ENCODE measurements at places on chromosomes 3 and 15.

- no peaks in the 10 kb centered on the region for H3K36me3 ChIP-seq
- no peaks in the 10 kb centered on the region for H3K4me1 ChIP-seq
Measured at GRCh38 chr3:117322866-117323265, 613.3 kb downstream of the TUSC7 start.

DNA sequence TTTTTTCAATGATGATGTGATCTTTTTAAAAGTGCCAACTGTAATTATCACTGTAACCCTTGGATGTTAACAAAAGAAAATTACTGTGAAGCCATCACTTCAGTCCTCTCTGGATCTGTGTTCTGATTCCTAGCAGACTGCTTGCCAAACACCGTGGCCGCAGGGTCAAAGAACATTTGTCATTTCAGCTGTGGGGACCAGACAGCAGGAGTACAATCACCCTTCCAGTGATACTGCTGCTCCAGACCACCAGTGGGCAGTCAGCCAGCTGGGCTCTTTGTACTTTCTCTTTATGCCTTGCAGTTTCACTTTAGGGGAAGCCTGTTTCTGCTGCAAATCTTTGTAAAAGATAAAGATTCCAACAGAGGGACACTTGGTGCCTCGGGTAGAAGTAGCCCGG, 770.0 kb downstream of the GRM7 start:
- no peaks in the 10 kb centered on the region for H3K4me1 ChIP-seq
- no peak overlapping the region for H3K4me3 ChIP-seq
- no peaks in the 10 kb centered on the region for H3K36me3 ChIP-seq
- no peak overlapping the region for H3K27ac ChIP-seq
- no peaks in the 10 kb centered on the region for H3K27me3 ChIP-seq

- DNase-seq, result no peak
- H3K36me3 ChIP-seq, result no peaks in the 10 kb centered on the region
- H3K27ac ChIP-seq, result no peak overlapping the region
- H3K4me1 ChIP-seq, result no peaks in the 10 kb centered on the region
Measured at GRCh38 chr3:134752761-134753461, 42.1 kb upstream of the EPHB1 start.

- peaks cover 5% of the 10 kb centered on the region for H3K27me3 ChIP-seq
- no peak overlapping the region for H3K27ac ChIP-seq
- no peaks in the 10 kb centered on the region for H3K4me1 ChIP-seq
- no peak for DNase-seq
- H3K4me3 ChIP-seq, result no peak overlapping the region
Measured at GRCh38 chr15:29934251-29934650, 112.0 kb upstream of the TJP1 start.

DNA sequence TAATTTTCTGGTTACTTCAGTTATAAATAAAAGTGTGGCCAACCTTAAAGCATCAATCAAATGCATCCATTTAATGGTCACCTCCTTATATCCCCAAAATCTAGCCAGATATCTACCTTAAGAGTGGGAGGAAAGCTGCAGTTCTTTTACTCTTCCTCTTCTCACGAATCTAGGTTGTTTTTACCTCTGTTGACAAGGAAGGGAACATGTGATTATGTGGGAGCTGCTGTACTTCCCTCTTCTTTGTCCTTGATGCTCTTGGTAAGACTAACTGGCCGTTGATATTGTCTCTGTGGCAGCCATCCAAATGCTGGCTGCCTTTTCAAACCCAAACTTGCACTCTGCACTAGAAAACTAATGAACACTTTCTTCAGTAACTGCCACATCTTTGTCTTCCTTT, 275.3 kb upstream of the CADM2 start:
- H3K27me3 ChIP-seq, result no peaks in the 10 kb centered on the region
- H3K4me3 ChIP-seq, result no peak overlapping the region

GRCh38 chr15:55005679-55006078, 191.1 kb downstream of the RSL24D1 start:
- H3K4me1 ChIP-seq, result no peaks in the 10 kb centered on the region
- no peaks in the 10 kb centered on the region for H3K27me3 ChIP-seq

DNA sequence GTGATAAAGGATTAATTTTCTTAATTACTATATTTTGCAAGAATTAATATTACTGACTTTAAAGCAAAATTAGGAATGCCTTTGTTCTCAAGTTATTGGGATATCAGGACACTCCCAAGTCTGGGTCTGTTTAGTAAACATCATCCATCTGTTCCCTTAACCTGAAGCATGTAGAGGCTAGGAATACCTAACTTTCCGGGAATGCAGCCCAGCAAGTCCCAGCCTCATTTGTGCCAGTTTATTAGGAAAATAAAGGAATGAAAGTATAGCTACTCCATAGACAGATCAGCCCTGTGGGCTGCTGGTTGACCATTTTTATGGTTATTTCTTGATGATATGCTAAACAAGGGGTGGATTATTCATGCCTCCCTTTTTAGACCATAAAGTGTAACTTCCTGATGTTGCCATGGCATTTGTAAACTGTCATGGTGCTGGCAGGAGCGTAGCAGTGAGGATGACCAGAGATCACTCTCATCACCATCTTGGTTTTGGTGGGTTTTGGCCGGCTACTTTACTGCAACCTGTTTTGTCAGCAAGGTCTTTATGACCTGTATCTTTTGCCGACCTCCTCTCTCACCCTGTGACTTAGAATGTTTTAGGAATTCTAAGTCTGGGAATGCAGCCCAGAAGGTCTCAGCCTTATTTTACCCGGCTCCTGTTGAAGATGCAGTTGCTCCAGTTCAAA, 540.2 kb downstream of the NAALADL2 start:
- no peak overlapping the region for H3K27ac ChIP-seq
- H3K27me3 ChIP-seq, result no peaks in the 10 kb centered on the region
- no peaks in the 10 kb centered on the region for H3K4me1 ChIP-seq
- DNase-seq, result no peak

DNA sequence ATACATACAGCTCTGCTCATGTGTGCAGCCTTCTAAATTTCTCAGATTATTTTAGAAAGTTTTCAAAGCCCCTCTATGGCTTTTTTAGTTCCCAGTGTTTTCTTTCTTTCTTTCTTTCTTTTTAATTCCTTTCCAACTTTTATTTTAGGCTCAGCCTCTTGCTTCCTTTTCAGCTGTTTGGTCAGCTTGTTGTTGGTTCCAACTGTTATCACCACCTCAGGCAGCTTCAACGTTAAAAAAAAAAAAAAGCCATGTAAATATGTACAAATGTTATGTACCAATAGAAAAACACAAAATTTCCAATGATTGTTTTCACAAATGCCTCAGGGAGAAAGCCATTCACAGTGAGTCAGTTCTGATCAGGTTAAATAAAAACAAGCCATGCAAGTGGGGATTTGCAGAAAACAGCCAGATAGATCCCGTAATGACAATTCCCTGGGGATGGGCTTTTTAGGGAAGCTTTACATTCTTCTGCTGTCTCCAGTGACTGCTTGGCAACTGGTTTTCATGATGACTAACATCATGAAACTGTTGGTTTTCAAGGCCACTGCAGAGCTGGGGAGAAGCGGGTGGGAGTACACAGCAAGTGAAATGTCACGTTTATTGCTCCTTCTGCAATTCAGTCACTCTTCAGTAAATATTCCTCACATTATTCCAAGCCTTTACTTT, 908.4 kb downstream of the EPHA3 start:
- H3K27me3 ChIP-seq, result no peaks in the 10 kb centered on the region
- no peak for DNase-seq
- no peak overlapping the region for H3K4me3 ChIP-seq

DNA sequence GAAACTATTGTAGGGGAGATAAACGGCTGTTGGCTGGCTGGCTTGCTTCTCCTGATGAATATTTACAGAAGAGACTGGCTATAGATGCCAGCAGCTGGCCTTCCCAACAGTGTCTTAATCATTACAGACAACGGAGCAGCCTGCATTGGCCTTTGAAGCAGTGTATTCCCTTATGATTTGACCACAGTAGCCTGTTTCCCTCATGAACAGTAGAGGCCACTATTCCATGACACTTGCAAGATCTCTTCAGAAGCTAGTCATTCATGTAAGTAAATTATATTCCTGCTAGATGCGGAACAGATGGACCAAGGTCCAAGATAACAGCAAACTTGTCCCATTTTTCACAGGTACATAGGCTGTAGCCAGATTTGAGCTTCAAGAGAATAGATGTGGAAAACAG, 47.3 kb downstream of the TMCO5A start:
- H3K27ac ChIP-seq, result no peak overlapping the region
- no peaks in the 10 kb centered on the region for H3K4me1 ChIP-seq
- no peaks in the 10 kb centered on the region for H3K36me3 ChIP-seq
- H3K27me3 ChIP-seq, result no peaks in the 10 kb centered on the region
- DNase-seq, result no peak

DNA sequence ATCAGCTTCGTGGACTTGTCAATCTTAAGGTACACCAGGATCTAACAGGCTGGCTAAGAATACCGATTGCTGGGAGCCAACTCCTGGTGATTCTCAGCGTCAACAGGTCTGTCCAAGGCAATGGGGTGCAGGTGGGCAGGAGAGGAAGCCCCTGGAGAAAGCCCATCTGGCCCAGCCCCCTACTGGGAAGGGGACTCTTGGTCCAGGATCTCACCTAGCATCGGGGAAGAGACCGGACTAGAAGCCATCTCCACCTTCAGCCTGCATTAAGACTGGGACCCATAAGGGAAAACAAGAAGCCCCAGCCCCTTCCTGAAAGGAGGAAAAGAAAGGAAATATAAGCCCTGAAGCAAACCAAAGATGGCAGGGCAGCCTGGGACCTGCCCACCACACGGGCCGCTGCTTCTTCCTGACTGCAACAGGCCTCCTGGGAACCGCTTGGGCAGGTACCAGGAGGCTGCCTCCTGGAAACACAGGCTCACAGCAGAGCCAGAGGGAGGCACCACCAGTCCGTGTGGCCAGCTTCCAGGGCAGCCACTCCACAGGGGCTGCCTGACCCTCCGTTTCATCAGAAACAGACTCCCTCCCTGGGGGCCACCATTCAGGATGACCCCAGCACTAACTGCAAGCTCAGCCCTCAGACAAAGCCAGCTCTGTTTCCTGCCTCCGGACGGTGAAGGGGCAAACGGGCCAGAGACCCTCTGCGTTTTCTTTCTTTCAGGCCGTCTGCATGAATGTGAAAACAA, 100.2 kb downstream of the LRIG1 start:
- peaks cover 42% of the 10 kb centered on the region for H3K36me3 ChIP-seq
- H3K4me3 ChIP-seq, result no peak overlapping the region
- no peak for DNase-seq
- H3K27ac ChIP-seq, result no peak overlapping the region
- H3K27me3 ChIP-seq, result no peaks in the 10 kb centered on the region

DNA sequence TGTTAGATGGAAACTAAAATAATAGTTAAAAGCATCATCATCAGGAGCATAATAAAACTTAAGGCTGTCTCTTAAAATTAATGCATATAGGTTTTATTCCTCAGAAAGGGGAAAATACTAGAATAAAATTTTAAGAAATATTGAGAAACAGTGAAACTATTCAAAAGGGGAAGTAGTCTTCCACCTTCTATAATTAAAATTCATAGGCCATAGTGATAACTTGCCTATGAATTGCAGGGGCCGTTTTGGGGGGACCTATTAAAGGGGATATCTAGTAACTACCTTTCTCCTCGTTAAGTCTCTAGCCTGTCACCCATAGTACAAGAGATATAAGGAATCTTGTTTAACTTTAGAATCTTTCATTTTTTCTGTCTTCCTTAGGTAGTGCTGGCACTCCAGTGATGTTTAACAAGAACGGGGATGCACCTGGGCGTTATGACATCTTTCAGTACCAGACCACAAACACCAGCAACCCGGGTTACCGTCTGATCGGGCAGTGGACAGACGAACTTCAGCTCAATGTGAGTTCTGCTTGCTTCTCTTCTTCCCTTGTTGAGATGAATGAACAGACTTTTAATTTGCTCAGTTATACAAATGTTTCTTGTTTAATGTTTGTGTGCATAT, 600.4 kb downstream of the GRM7 start:
- no peak overlapping the region for H3K27ac ChIP-seq
- no peak for DNase-seq
- no peaks in the 10 kb centered on the region for H3K27me3 ChIP-seq

- no peak overlapping the region for H3K4me3 ChIP-seq
- no peak overlapping the region for H3K27ac ChIP-seq
- H3K4me1 ChIP-seq, result no peaks in the 10 kb centered on the region
- DNase-seq, result no peak
Measured at GRCh38 chr15:31551323-31551722, 224.7 kb downstream of the KLF13 start.

DNA sequence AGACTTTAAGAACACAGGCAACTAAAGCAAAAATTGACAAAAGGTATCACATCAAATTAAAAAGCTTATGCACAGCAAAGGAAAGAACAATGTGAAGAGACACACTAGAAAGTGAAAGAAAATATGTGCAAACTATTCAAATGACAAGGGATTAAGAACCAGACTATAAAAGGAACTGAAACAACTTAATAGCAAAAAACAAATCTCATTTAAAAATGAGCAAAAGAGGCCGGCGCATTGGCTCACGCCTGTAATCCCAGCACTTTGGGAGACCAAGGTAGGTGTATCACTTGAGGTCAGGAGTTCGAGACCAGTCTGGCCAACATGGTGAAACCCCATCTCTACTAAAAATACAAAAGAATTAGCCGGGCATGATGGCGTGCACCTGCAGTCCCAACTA, 14.4 kb downstream of the NGLY1 start:
- H3K27ac ChIP-seq, result no peak overlapping the region
- peaks cover 9% of the 10 kb centered on the region for H3K4me1 ChIP-seq
- DNase-seq, result no peak
- H3K27me3 ChIP-seq, result no peaks in the 10 kb centered on the region
- peaks cover 53% of the 10 kb centered on the region for H3K36me3 ChIP-seq

GRCh38 chr3:158379517-158379916, 191.5 kb upstream of the MLF1 start:
- H3K36me3 ChIP-seq, result no peaks in the 10 kb centered on the region
- no peak overlapping the region for H3K4me3 ChIP-seq
- no peak for DNase-seq
- H3K4me1 ChIP-seq, result no peaks in the 10 kb centered on the region
- no peaks in the 10 kb centered on the region for H3K27me3 ChIP-seq

GRCh38 chr3:117600666-117601065, 891.1 kb downstream of the TUSC7 start:
- H3K4me3 ChIP-seq, result no peak overlapping the region
- DNase-seq, result no peak
- no peak overlapping the region for H3K27ac ChIP-seq

- no peak for DNase-seq
- H3K27ac ChIP-seq, result peak overlapping the region; percentile 3
- peaks cover 3% of the 10 kb centered on the region for H3K27me3 ChIP-seq
- H3K4me1 ChIP-seq, result peaks cover 14% of the 10 kb centered on the region
Measured at GRCh38 chr3:67349551-67350174, 304.7 kb downstream of the SUCLG2 start.

- H3K27me3 ChIP-seq, result no peaks in the 10 kb centered on the region
- no peak overlapping the region for H3K4me3 ChIP-seq
- no peak overlapping the region for H3K27ac ChIP-seq
- no peak for DNase-seq
Measured at GRCh38 chr3:191008074-191008473, 145.6 kb upstream of the GMNC start.

- no peak overlapping the region for H3K4me3 ChIP-seq
- peaks cover 6% of the 10 kb centered on the region for H3K27me3 ChIP-seq
- peaks cover 7% of the 10 kb centered on the region for H3K4me1 ChIP-seq
- DNase-seq, result no peak
- no peak overlapping the region for H3K27ac ChIP-seq
Measured at GRCh38 chr15:57751177-57751800, 44.8 kb downstream of the POLR2M start.
